ENCODE measurements at places on chromosomes 16 and 17. TPM values are rescaled to one million over a fixed set of nuclear protein-coding genes. Genes with fewer than 3 reads are reported as not detected.

C17orf50 gene
- not detected for total RNA-seq

CFAP97D1 gene
- total RNA-seq: not detected

CPPED1 gene
- 40.1 TPM for total RNA-seq

ZG16B gene
- total RNA-seq: 0.12 TPM

ENO3 gene
- 1.1 TPM for total RNA-seq

ZDHHC1 gene
- total RNA-seq: 2.0 TPM

DNAAF1 gene
- not detected for total RNA-seq

HYDIN gene
- 0.07 TPM for total RNA-seq

GSDMA gene
- total RNA-seq: not detected

NHLRC4 gene
- not detected for total RNA-seq

TMEM132E gene
- 0.39 TPM for total RNA-seq

ASPA gene
- total RNA-seq: not detected

CCL2 gene
- total RNA-seq: 85.5 TPM

EPN3 gene
- 0.74 TPM for total RNA-seq

KRT20 gene
- 0.17 TPM for total RNA-seq

SLC5A10 gene
- 0.27 TPM for total RNA-seq

NPIPB8 gene
- total RNA-seq: not detected

DNAJC7 gene
- total RNA-seq: 66.6 TPM

C17orf100 gene
- 1.6 TPM for total RNA-seq

SLC9A5 gene
- total RNA-seq: 1.3 TPM

KCNJ16 gene
- not detected for total RNA-seq

NUPR1 gene
- 3.5 TPM for total RNA-seq

KCNH4 gene
- not detected for total RNA-seq

TBC1D3B gene
- not detected for total RNA-seq

TNFSF13 gene
- total RNA-seq: 3.2 TPM

SLFN13 gene
- total RNA-seq: 23.2 TPM

TBC1D3 gene
- not detected for total RNA-seq

CCL17 gene
- total RNA-seq: not detected

TP53TG3C gene
- not detected for total RNA-seq

DBF4B gene
- 17.1 TPM for total RNA-seq

SIRT7 gene
- 22.0 TPM for total RNA-seq

CDK3 gene
- 1.6 TPM for total RNA-seq

OTOP3 gene
- total RNA-seq: not detected

PLEKHH3 gene
- 17.8 TPM for total RNA-seq

RAB26 gene
- total RNA-seq: 3.8 TPM

KCNH6 gene
- total RNA-seq: not detected

OSGIN1 gene
- total RNA-seq: 3.6 TPM

ABI3 gene
- total RNA-seq: 0.12 TPM

ACD gene
- total RNA-seq: 66.0 TPM

GPR179 gene
- total RNA-seq: not detected

ZP2 gene
- not detected for total RNA-seq

TBC1D3H gene
- total RNA-seq: not detected

CCL4 gene
- total RNA-seq: not detected

COX6A2 gene
- total RNA-seq: not detected

C16orf46 gene
- total RNA-seq: not detected

KCNAB3 gene
- not detected for total RNA-seq

EME1 gene
- 6.1 TPM for total RNA-seq

RGS11 gene
- total RNA-seq: not detected

MYH8 gene
- not detected for total RNA-seq

All from M059J (cell line).